ENCODE measurements at places on chromosomes 3 and 15. TPM values are rescaled to one million over a fixed set of nuclear protein-coding genes. Genes with fewer than 3 reads are reported as not detected.

The GRM7 gene
- total RNA-seq: not detected

The MCTP2 gene
- total RNA-seq: 16.3 TPM

The PEX5L gene
- 0.59 TPM for total RNA-seq

The CLDN18 gene
- total RNA-seq: not detected

The GOLGA8G gene
- not detected for total RNA-seq

The SMAD3 gene
- 41.8 TPM for total RNA-seq

The LRRC49 gene
- 18.1 TPM for total RNA-seq

The RTP3 gene
- total RNA-seq: not detected

The ADAMTS9 gene
- 2.7 TPM for total RNA-seq

The PYGO1 gene
- 18.0 TPM for total RNA-seq

The LRRC2 gene
- 4.7 TPM for total RNA-seq

- H3K4me3 ChIP-seq: no peak overlapping the region
- no peak for DNase-seq
- no peak overlapping the region for H3K27ac ChIP-seq
- H3K27me3 ChIP-seq: peaks cover 4% of the 10 kb centered on the region
These were observed 39.3 kb upstream of the USP3 start for GRCh38 chr15:63465104-63465503.

GRCh38 chr3:42507252-42507651 lies 4.8 kb downstream of the VIPR1 start:
- peaks cover 25% of the 10 kb centered on the region for H3K27me3 ChIP-seq
- H3K4me3 ChIP-seq: no peak overlapping the region
- H3K36me3 ChIP-seq: no peaks in the 10 kb centered on the region
- H3K4me1 ChIP-seq: no peaks in the 10 kb centered on the region
- H3K27ac ChIP-seq: no peak overlapping the region

GRCh38 chr3:132228923-132229322 lies 88.3 kb upstream of the ACP3 start:
- no peak overlapping the region for H3K4me3 ChIP-seq
- no peaks in the 10 kb centered on the region for H3K36me3 ChIP-seq
- DNase-seq: no peak
- H3K27ac ChIP-seq: no peak overlapping the region
- no peaks in the 10 kb centered on the region for H3K27me3 ChIP-seq

GRCh38 chr3:38611866-38612265 lies 37.6 kb downstream of the SCN5A start:
- no peaks in the 10 kb centered on the region for H3K36me3 ChIP-seq
- H3K4me1 ChIP-seq: no peaks in the 10 kb centered on the region
- no peaks in the 10 kb centered on the region for H3K27me3 ChIP-seq
- H3K27ac ChIP-seq: no peak overlapping the region
- DNase-seq: peak; percentile 17

GRCh38 chr15:45110256-45110820 lies 3.6 kb downstream of the DUOX2 start:
- H3K36me3 ChIP-seq: no peaks in the 10 kb centered on the region
- no peak overlapping the region for H3K4me3 ChIP-seq
- H3K27ac ChIP-seq: no peak overlapping the region
- H3K27me3 ChIP-seq: peaks cover 70% of the 10 kb centered on the region
- H3K4me1 ChIP-seq: no peaks in the 10 kb centered on the region
- peak; percentile 79 for DNase-seq

- no peaks in the 10 kb centered on the region for H3K27me3 ChIP-seq
- H3K4me1 ChIP-seq: no peaks in the 10 kb centered on the region
- no peak for DNase-seq
- no peaks in the 10 kb centered on the region for H3K36me3 ChIP-seq
- H3K27ac ChIP-seq: no peak overlapping the region
These were observed 695.7 kb upstream of the NECTIN3 start for GRCh38 chr3:110375751-110376518.

GRCh38 chr3:100047455-100048141 lies 66.7 kb downstream of the FILIP1L start:
- peaks cover 44% of the 10 kb centered on the region for H3K4me1 ChIP-seq
- peak; percentile 46 for DNase-seq
- peak overlapping the region; percentile 59 for H3K27ac ChIP-seq
- no peaks in the 10 kb centered on the region for H3K36me3 ChIP-seq
- H3K27me3 ChIP-seq: no peaks in the 10 kb centered on the region

DNA sequence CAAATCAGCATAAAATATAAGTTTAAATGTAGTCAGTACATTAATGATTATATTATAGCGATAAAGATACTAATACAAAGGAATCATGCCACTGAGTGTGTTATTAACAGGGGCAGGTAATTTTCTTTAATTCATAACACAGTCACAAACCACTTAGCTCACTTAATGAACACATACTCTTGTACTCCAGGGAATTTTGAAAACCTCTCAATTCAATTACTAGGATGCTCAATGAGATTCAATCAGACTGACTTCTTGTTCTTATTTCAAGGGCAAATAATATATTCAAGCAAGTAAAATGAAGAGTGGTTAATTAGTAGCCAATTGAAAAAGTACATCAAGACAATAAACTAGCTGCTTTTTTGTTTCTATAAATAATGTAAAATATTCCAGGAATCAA lies 5.8 kb upstream of the SUCNR1 start:
- peaks cover 26% of the 10 kb centered on the region for H3K4me1 ChIP-seq
- H3K36me3 ChIP-seq: no peaks in the 10 kb centered on the region
- H3K4me3 ChIP-seq: no peak overlapping the region
- no peak for DNase-seq

DNA sequence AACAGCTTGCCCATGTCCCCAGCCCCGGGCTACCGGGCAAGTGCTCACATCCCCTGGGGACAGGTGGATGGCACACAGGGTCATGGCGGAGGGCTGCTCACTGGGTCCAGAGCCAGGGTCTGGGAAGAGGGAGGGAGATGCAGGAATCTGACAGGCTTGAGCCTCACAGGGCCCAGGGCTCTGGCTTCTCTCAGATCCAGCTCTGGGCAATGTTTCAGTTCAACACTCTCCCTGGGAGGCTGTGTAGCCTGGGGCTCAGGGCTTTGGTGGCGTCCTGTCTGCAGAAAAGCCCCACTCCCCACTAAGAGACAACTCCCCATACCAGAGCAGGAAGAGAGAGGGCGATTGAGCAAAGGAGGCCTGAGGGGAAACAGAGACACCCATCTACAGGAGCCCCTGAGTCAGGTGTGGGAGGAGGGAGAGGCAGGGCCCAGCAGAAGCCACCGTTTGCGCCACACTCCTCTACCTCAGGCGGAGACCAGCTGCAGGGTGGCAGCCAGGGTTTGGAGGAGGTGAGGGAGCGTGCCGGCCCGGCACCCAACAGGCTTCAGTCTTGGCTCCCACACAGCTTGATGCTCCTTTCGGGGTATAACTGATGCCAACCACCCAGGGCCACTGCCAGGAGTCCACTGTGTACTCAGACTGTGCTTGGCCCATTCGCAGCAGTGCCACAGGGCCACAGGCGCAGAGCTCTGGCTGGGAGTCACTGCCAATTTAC lies 16.8 kb upstream of the SRP14 start:
- H3K36me3 ChIP-seq: no peaks in the 10 kb centered on the region
- H3K4me1 ChIP-seq: peaks cover 31% of the 10 kb centered on the region
- no peak overlapping the region for H3K4me3 ChIP-seq
- H3K27me3 ChIP-seq: no peaks in the 10 kb centered on the region

GRCh38 chr3:31505371-31506048 lies 27.2 kb upstream of the STT3B start:
- no peak for DNase-seq
- no peaks in the 10 kb centered on the region for H3K36me3 ChIP-seq
- peaks cover 49% of the 10 kb centered on the region for H3K27me3 ChIP-seq
- H3K4me3 ChIP-seq: no peak overlapping the region
- no peaks in the 10 kb centered on the region for H3K4me1 ChIP-seq

GRCh38 chr3:178785961-178786360 lies 249.7 kb downstream of the KCNMB2 start:
- no peak overlapping the region for H3K27ac ChIP-seq
- no peaks in the 10 kb centered on the region for H3K27me3 ChIP-seq
- no peak overlapping the region for H3K4me3 ChIP-seq
- H3K4me1 ChIP-seq: no peaks in the 10 kb centered on the region
- no peak for DNase-seq

DNA sequence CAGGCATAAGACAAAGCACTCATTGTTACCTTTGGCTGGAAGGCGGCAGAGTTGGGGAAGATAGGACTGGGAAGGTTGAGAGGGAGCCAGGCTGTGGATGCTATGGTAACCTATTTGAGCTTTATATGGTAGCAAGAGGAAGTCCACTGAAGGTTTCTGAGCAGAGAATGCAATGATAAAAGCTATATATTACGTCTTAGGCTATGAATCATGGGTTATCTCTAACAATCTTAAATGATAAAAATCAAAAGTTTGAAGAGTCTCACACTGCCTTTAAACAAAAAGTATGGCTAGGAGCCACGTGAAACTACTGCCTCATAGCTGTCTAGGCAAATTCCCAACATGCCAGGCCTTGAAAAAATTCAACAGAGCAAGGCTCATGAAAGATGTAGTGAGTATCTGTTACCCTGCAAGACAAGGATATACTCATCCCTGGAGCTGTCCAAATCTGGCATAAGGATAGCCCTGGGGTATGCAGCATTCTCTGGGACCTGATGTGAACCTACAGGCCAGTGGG lies 4.1 kb downstream of the P3H2 start:
- no peak overlapping the region for H3K4me3 ChIP-seq
- H3K4me1 ChIP-seq: peaks cover 24% of the 10 kb centered on the region
- H3K27me3 ChIP-seq: no peaks in the 10 kb centered on the region
- H3K27ac ChIP-seq: no peak overlapping the region
- no peaks in the 10 kb centered on the region for H3K36me3 ChIP-seq

DNA sequence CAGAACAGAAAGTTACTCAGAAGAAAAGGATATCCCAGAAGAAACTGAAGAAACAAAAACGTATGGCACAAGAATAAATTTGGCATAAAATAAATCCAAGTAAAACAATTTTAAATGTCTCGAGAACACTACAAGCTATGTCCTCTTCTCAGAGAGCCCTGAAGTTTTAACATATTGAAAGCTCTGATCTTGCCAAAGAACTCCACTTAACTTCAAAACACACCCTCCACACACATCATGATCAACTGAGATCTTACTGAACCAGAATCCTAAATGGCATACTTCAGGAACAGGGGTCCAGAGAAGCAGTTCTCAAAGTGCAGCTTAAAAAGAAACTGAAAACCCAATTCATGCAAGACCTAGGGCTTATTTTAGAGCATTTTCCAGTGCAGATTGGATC lies 194.3 kb downstream of the MAGI1 start:
- H3K4me3 ChIP-seq: no peak overlapping the region
- no peak for DNase-seq
- H3K4me1 ChIP-seq: no peaks in the 10 kb centered on the region
- no peak overlapping the region for H3K27ac ChIP-seq
- H3K36me3 ChIP-seq: no peaks in the 10 kb centered on the region

GRCh38 chr3:25849091-25849490 lies 59.2 kb downstream of the OXSM start:
- no peak for DNase-seq
- no peaks in the 10 kb centered on the region for H3K36me3 ChIP-seq
- H3K4me3 ChIP-seq: no peak overlapping the region

GRCh38 chr3:26058901-26059321 lies 269.0 kb downstream of the OXSM start:
- no peak overlapping the region for H3K4me3 ChIP-seq
- H3K27me3 ChIP-seq: no peaks in the 10 kb centered on the region
- H3K27ac ChIP-seq: no peak overlapping the region
- no peaks in the 10 kb centered on the region for H3K4me1 ChIP-seq
- no peak for DNase-seq

DNA sequence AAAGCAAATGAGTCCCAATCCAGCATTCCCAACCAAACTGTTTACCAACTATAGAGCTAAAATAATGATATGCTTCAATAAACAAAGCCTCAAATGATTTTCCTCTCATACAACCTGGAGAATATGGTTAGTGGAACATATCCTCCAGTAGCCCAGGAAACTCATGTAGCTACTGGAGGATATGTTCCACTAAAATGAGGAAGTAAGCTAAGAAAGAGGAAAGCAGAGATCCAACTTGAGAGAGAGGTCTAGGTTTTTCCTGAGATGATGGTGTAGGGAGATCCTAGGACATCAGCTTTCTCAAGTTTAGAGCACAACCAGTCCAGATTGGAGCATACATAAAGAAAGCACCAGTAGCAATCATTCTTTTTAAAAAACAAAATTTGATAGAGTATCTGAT lies 44.6 kb upstream of the SLC4A7 start:
- H3K27me3 ChIP-seq: no peaks in the 10 kb centered on the region
- H3K4me1 ChIP-seq: peaks cover 34% of the 10 kb centered on the region
- no peaks in the 10 kb centered on the region for H3K36me3 ChIP-seq
- H3K4me3 ChIP-seq: no peak overlapping the region
- H3K27ac ChIP-seq: no peak overlapping the region

DNA sequence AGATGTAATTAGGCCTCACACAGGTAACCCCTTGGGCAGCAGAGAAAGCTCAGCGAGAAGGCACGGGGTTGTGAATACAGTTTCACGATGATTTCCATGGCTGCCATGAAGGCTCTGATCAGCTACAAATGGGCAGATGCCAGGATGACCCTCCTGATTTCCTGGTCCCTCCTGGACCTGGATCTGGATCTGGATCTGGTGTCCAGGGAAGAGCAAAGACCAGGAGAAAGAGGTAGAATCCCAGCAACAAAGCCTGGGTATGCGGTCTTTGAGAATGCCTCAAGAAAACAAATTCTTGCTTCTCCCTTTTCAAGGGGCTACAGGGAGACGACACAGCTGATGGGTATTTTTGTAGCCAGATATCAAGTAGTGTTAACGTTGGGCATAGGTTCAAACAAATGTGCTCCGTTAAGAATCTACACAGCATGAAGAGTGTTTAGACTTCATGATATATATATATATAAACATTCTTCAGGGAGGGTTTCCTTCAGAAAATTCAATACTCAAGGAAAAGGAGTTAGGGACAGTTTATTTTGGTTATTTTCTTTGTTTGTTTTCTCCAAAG lies 175.6 kb downstream of the RORA start:
- no peaks in the 10 kb centered on the region for H3K27me3 ChIP-seq
- peaks cover 33% of the 10 kb centered on the region for H3K4me1 ChIP-seq
- DNase-seq: no peak
- H3K4me3 ChIP-seq: no peak overlapping the region

DNA sequence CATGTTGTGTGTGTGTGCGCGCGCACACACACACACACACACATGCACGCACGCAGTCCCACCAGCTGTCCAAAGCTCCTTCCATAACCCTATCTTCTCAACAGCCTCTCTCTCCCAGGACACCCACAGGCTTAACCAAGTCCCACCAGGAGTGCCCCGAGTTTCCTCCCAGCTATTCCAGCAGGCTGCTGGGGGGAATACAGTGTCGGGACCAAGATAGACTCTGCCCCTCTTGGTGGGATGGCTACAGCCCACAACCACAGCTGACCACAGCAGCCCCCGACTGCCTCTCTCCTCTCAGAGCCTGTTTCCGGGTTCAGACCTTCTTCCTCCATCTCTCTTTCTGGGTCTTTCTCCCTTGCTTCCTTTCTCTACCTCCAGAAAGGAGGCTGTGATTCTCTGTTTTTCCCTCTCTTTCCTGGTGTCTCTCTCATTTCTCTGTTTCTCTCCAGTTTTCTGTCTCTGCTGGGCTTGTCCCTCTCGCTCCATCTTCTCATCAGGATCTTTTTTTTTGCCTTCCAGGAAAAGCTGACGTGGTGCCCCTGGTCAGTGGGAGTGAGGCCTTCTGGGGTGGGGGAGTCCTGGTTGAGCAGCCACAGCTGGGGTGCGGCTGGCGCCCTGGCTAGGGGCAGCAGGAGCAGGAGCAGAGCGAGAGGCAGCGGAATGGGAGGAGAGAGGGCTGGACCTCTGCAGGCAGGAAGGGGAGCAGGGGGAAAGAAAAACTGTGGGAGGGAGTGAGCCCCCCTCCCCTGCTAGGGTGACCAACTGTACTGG lies 3.3 kb upstream of the ISLR start:
- no peaks in the 10 kb centered on the region for H3K36me3 ChIP-seq
- peaks cover 14% of the 10 kb centered on the region for H3K4me1 ChIP-seq
- H3K27me3 ChIP-seq: no peaks in the 10 kb centered on the region

Measured in osteoblast (primary cell).